ENCODE measurements at places on chromosomes 2 and 18. TPM values are rescaled to one million over a fixed set of nuclear protein-coding genes. Genes with fewer than 3 reads are reported as not detected.

Gene HRH4
- total RNA-seq = not detected

Gene MYL1
- not detected for total RNA-seq

Gene CCDC141
- total RNA-seq = 0.13 TPM

Gene SERPINB10
- 1.2 TPM for total RNA-seq

Gene MDH1B
- total RNA-seq = 2.2 TPM

Gene TMEM178A
- total RNA-seq = 0.80 TPM

Gene FEV
- total RNA-seq = not detected

Gene RGPD3
- total RNA-seq = not detected

Gene ANKRD29
- total RNA-seq = 3.4 TPM
